ENCODE measurements at places on chromosomes 7 and 10. TPM values are rescaled to one million over a fixed set of nuclear protein-coding genes. Genes with fewer than 3 reads are reported as not detected.

DNA sequence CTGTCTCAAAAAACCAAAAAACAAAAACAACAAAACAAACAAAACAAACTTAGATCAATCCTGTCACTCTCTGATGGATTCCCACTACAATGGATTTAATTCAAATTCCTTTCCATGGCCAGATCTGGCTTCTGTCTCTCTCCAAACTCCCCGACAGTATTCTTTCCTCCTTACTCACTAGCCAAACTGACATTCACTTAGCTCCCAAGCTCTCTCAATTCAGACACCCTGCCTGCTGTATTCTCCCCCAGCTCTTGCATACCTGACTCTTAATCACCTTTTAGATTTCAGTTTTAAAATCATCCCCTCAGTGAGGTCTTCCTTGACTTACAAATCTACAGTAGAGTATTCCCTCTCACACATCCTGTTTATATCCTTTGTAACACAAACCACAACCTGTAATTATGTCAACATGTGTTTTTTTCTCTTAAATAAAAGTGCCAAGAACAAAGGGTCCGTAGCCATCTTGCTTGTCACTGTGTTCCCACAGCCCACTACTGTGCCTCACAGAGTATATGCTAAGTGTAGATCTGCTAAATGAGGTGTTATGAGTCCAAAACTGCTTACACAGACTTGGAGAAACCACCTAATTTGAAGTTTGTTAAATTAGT is 14.4 kb downstream of the HERPUD2 start:
- peaks cover 3% of the 10 kb centered on the region for H3K36me3 ChIP-seq
- H3K27ac ChIP-seq = no peak overlapping the region
- H3K27me3 ChIP-seq = no peaks in the 10 kb centered on the region
- no peak for DNase-seq
- H3K4me3 ChIP-seq = no peak overlapping the region

GRCh38 chr7:16587790-16588189 is 57.8 kb downstream of the ANKMY2 start:
- no peaks in the 10 kb centered on the region for H3K36me3 ChIP-seq
- DNase-seq = no peak
- H3K4me3 ChIP-seq = no peak overlapping the region
- H3K4me1 ChIP-seq = no peaks in the 10 kb centered on the region
- no peaks in the 10 kb centered on the region for H3K27me3 ChIP-seq
- H3K27ac ChIP-seq = no peak overlapping the region

DNA sequence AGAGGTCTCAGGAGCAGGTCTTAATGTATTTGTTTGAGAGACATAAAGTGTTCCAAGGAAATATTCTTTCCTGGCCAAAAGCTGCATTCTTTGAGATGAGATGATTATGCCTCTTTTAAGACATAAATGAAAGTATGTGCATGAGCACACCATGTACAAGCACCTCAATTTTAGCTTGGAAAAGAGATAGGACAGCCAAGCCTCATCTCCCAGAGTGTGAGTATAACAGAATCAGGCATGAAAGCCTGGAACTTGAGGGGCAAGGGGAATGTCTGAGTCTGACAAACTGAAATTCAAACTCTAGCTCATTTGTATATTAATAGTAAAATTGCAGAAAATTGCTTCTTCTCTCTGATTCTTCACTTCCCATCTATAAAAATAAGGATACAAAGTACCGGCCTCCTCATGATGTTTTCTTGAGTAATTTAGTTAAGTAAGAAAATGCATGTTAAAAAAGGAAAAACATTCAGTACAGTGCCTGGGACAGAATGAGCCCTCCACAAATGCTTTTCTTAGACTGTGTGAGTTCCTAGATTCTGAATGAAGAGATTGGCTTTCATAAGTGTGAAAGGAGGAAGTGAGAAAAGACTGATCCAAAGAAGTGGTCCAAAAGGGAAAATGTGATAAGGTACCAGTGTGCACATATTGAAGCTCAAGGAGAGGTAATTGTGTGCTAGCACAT is 1260.9 kb upstream of the SORCS1 start:
- peak; percentile 75 for DNase-seq
- no peak overlapping the region for H3K4me3 ChIP-seq
- no peaks in the 10 kb centered on the region for H3K27me3 ChIP-seq
- H3K4me1 ChIP-seq = peaks cover 37% of the 10 kb centered on the region
- H3K36me3 ChIP-seq = no peaks in the 10 kb centered on the region
- no peak overlapping the region for H3K27ac ChIP-seq

DNA sequence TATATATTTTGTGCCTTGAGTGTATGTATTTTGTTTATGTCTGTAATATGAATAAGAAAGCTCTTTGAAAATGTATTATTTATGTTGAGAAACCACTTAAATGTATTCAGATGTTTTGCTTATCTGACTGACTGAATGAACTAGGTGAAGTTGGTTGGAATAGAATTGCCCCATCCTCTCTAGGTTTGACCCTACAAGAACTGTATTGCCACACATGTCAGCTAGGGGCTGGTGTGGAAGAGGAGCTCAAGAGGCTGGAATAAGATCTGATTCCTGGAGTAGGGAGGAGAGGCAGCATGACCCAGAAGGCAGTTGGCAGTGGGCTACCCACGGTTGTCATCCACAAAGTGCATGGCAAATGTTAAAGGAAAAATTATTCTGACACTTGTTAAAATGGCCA is 9.1 kb downstream of the SSMEM1 start:
- peaks cover 13% of the 10 kb centered on the region for H3K27me3 ChIP-seq
- H3K27ac ChIP-seq = no peak overlapping the region
- H3K36me3 ChIP-seq = no peaks in the 10 kb centered on the region
- no peak overlapping the region for H3K4me3 ChIP-seq
- no peak for DNase-seq

DNA sequence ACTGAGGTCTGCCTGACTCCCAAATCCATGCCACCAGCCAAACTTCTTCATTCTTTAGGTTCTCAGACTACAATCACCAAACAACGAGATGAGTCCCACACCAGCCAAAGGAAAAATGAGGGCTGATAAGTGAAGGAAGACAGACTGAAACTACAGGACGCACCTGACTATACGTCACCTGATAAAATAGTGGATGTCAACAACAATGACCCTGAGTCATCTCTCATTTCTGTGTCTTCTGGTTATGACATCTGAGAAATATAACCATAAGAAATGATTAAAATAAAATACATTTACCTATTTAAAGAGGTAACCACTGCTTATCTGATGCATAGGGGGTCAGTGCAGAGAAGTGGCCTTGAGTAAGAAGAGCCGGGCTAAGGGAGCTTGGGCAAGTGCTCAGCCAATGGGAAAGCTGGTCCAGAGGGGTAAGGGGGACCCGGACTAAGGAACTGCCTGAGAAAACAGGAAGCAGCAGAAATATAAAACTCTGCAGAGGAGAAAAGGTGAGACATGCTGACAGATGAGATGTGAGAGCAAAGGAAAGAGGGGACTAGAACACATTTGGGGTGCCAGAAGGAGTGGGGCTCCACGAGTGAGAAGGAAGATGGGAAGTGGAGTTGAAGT is 51.8 kb downstream of the HIPK2 start:
- no peaks in the 10 kb centered on the region for H3K36me3 ChIP-seq
- H3K4me3 ChIP-seq = no peak overlapping the region
- H3K4me1 ChIP-seq = peaks cover 58% of the 10 kb centered on the region
- no peak overlapping the region for H3K27ac ChIP-seq

- H3K27me3 ChIP-seq = peaks cover 7% of the 10 kb centered on the region
- no peak overlapping the region for H3K4me3 ChIP-seq
- no peak for DNase-seq
- peaks cover 24% of the 10 kb centered on the region for H3K4me1 ChIP-seq
- H3K36me3 ChIP-seq = no peaks in the 10 kb centered on the region
Observed at GRCh38 chr10:69684020-69684980, 54.3 kb downstream of the FAM241B start.

GRCh38 chr10:28181478-28182096 is 121.3 kb downstream of the MPP7 start:
- H3K27me3 ChIP-seq = no peaks in the 10 kb centered on the region
- peak overlapping the region; percentile 65 for H3K27ac ChIP-seq
- no peak for DNase-seq
- no peak overlapping the region for H3K4me3 ChIP-seq

GRCh38 chr7:5553298-5553877 is 129.8 kb upstream of the TNRC18 start:
- H3K4me1 ChIP-seq = peaks cover 30% of the 10 kb centered on the region
- DNase-seq = no peak
- H3K27me3 ChIP-seq = no peaks in the 10 kb centered on the region
- peak overlapping the region; percentile 95 for H3K27ac ChIP-seq
- H3K36me3 ChIP-seq = no peaks in the 10 kb centered on the region
- no peak overlapping the region for H3K4me3 ChIP-seq

- H3K4me3 ChIP-seq = no peak overlapping the region
- no peak overlapping the region for H3K27ac ChIP-seq
- DNase-seq = no peak
- H3K36me3 ChIP-seq = no peaks in the 10 kb centered on the region
- peaks cover 10% of the 10 kb centered on the region for H3K4me1 ChIP-seq
Observed at GRCh38 chr7:111517549-111517951, 44.7 kb downstream of the IMMP2L start.

DNA sequence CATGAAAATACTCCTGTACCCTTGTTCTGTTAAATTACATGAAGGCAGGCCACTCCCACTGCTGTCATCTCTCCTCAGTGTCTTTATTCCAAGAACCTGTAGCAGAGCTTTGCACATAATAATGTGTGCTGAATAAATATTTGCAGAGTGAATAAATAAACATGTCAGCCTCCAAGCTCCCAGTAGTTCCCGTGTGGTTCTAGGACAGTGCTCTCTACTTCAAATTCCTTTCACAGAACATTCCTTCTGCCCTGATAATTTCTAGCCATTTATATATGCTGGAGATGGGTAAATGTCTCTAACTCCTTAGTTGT is 20.3 kb upstream of the HYAL4 start:
- no peak overlapping the region for H3K27ac ChIP-seq
- H3K4me3 ChIP-seq = no peak overlapping the region
- H3K36me3 ChIP-seq = no peaks in the 10 kb centered on the region
- no peaks in the 10 kb centered on the region for H3K4me1 ChIP-seq

Gene ZCWPW1
- total RNA-seq = 7.0 TPM

Data from esophagus muscularis mucosa (tissue), 4 donors.